Neural crest cell (in vitro differentiated cells): ENCODE measurements at places on chromosomes 6 and 20.

DNA sequence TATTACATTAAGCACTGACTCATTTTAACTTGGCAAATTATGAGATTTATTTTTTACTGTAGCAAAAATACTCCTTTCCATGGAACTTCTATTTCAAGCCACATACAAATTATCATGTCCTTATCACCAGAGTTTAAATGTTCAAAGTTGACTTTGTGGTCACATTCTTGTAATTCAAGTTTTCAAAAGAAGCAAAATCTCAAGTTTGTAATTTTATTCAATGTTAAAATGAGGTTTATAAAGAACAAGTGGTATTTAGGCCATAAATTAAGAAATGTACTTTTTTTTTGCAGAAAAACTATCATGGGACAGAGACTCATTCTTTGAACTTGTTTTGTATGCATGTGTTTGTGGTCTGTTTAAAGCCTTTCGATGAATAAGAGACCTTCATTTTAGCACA lies 811.5 kb downstream of the TENT5A start:
- no peak for DNase-seq

DNA sequence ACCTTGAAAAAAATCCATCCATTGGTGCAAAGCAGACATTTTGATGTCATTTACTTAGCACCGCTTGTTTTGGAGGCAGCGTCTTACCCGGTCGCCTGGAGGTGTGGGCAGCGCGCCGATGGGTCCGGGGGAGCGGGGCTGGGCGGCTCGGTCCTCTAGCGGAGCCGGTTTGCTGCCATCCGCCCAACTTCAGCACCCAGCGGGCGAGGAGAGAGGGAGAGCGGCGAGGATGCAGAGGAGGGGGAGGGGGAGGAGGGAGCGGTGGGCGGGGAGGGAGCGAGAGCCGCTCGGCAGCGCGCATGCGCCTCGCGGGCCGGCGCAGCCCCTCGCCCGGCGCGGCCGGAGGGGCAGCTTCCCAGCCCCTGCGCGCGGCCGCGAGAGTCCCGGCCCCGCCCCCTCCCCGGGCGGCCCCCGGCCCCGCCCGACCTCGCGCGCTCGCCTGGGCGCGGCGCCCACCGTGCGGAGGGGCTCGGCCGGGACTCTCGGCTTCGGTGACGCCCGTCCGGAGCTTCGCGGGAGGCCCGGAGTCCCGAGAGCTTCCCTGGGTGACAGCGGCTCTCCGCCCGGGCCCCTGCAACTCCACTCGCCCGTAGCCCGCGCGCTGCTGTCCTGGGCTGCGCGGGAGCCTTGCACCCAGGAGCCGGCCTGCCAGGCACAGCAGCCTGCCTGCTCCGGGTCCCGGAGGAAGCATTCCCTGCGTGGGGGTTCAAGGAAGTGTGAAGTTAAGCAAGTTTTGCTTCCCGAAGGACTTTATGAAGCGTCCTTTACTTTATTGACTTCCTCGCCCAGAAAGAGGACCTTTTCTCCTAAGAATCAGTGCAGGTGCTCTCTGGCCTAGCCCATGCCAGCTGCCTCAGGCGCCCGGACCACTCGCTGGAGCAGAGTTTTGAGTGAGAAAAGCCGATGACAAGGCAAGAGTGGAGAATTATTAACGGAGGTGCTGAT lies at the start of gene RGS17:
TSS of gene RGS17 (minus strand) at position 246 of the 945 bp plus-strand sequence. CDS start 87,264 bp downstream, outside the sequence.
- peak; percentile 60 for DNase-seq

DNA sequence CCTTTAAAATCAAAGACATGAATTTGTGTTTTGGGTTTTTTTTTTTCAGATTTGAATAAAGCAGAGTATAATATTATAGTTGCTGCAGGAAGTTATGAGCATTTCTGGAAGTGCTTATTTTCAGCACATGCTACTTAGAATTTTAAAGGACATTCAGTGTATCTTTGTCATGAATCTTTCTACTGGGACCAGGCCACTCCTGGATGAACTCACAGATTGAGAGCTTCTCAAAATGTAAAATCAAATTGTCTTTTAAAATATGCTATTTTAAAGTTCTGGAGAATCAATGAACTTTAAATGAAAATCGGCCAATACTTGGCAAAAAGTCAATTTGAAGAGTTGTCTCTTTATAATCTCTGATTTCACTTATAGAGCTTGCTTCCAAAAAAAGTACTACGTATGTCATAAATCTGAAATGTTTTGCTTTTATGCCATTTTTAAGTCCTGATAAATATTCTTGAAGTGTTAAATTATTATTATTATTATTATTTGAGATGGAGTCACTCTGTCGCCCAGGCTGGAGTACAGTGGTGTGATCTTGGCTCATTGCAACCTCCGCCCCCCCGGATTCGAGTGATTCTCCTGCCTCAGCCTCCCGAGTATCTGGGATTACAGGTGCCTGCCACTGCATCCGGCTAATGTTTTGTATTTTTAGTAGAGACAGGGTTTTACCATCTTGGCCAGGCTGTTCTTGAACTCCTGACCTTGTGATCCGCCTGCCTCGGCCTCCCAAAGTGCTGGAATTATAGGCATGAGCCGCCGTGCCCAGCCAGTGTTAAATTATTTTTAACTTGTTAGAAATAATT lies 175.7 kb upstream of the AKAP12 start:
- DNase-seq = no peak

DNA sequence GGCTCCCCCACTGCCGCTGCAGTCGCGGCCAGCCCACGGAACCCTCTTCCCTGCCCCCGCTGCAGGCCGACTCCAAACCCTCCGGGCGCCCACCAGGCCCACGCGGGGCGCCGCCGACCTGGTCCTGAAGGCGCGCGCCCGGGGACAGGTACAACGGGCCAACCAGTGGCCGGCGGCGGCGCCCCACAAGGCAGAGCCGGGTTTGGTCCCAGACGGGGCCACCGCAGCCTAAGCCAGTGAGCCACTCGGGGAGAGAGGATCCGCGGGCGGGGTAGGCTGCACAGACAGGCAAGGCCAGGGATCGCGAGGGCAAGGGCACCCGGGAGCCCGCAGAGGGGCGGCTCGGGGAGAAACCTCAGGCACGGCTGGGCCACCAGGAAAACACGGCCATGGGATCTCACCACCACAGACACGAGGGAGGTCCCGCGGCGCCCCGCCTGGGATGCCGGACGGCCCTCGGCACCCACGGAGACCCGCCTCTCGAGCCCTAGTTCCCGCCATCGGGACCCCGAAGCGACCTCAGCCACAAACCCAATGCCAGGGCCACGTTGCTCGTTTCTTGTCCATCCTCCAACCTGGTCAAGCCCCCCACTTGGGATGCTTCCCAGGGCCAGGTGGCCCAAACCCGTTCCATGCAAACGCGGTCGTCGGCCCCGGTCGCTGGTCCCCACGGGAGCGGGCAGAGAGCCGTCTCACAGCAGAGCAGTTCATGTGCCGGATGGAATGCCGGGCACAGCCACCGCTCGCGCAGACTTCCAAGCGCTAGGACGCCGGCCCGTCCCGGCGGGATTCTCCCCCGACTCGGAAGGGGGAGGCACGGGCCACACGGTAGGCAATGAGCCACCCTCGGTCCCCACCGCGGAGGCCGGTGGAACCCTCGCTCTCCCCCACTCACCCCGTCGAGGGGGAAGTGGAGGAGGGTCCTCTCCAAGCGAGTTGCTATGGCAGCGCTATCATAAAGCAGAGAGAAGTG lies 1956.6 kb upstream of the DEFB115 start:
- DNase-seq = no peak

GRCh38 chr6:163327165-163327880 lies 87.2 kb upstream of the QKI start:
- no peak for DNase-seq

GRCh38 chr20:17881741-17882064 lies 86.9 kb downstream of the SNX5 start:
- no peak for DNase-seq

GRCh38 chr6:169700296-169700695 lies 1.5 kb downstream of the WDR27 start:
- no peak for DNase-seq

DNA sequence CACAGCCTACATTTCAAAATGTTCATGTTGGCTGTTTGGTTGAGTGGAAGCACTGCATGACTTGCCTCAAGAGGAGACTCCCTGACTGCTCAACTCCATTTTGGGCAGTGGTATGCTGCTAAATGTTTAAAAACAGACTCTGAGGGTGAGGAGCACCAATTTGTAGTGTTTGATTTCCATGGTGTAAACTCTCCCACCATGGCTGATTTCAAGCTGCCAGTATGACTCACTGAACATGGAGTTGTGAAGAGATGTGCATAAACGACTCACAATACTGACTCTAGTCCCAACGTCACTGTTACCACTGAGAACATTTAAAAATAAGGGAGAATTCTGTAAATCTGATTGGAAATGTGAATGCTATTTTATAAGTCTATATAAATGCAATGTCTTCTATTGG lies 70.4 kb downstream of the BACH2 start:
- DNase-seq = no peak

DNA sequence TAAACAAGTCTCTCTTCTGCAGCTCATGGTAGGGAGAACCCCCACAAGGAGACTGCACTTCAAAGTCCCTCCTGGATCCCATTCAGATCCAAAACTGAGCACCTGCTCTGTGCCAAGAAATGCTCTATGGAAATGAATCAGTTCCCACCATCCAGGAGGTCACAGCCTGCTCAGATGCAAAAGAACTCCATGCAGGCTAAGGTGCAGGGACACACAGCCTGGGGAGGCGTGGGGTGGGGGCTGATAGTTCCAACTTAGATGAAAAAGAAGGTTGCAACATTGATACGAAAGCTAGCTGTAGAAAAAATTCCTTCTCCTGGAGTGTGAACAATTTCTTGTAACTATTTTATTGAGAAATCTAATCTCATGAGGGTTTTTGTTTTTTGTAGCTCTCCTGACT lies 111.0 kb upstream of the TMEM170B start:
- DNase-seq = no peak

DNA sequence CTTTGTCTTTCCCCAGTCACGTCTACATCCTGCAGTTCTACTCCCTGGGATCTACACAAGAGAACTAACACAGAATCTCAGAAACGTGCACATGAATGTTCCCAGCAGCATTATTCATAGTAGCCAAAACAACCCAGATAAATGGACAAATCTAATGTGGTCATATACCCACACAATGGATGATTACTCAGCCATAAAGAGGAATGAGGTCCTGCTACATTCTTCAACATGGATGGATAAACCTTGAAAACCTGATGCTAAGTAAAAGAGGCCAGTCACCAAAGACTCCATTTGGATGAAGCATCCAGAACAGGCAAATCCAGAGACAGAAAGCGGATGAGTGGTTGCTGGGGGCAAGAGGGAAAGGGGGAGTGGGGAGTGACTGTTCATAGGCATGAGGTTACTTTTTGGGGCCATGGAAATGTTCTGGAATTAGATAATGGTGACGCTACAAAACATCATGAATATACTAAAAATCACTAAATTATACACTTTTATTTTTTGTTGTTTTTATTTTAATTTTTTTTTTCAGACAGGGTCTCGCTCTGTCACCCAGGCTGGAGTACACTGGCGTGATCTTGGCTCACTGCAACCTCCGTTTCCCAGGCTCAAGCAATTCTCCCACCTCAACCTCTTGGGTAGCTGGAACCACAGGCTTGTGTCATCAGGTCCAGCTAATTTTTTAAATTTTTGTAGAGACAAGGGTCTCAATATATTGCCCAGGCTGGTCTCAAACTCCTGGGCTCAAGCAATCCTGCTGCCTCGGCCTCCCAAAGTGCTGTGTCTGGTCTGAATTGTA lies 50.8 kb upstream of the DSN1 start:
- DNase-seq = no peak

DNA sequence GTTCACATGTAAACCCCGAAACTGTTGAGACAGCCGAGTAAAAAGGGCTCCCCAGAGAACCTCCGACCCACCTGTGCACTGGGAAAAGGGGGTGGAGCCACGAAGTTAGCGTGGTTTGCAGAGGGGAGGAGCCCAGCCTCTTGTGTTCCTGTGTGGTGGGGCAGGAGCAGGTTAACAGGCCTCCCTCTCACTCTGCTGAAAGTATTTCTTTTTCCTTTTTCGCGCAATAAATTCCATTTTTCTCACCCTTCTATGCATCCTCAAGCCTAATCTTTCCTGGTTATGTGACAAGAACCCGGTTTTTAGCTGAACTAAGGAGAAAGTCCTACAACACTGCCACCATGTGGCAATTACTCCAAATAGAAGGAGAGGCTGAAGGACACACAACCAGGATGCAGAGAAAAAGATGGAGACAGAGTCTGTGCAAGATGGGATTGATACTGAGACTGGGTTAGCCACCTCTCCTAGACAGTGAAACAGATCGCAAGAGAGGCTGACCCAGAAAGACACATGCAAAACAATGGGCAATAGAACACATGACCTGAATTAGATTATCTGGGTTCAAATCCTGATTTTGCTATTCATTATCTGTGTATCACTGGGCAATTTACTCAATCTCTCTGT lies 168.7 kb upstream of the PRSS16 start:
- peak; percentile 53 for DNase-seq

DNA sequence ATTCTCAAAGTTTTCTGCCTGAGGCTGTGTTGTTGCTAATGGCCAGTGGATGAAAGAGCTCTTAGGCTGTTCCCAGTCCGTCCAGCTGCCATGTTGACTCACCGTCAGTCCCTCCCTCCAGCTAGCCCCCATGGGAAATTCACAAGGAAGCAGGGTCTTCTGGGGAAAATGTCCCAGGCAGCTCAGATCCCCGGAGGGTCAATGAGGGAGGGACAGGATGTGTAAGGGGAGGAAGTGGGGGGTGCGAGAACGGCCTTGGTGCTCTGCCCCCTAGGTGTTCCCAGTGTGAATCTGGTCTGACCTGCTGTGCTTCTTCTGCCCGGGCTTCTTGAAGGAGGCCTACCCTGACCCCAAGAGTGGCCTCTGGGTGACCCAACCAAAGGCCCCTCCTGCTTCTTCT lies 65.9 kb downstream of the CEBPB start:
- DNase-seq = no peak
